ENCODE measurements at places on chromosomes 12 and 14.

DNA sequence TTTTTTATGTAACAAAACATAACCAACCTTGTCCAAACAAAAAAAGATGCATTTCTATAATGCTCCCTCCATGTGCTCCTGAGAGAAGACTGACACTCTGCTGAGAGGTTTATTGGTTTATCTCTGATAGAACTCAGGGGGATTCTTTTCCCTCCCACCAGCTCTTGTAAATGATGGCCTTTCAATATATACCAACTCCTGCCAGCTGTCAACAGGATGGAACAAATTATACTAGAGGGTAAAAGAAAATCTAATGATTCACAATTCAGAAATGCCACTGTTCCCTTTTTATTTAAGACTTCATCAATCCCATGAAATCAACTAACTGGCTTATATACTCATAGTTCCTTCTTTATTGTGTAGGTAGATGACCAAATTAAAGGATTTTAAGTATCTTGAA, 25.4 kb downstream of the PSMC1 start:
- DNase-seq = no peak

GRCh38 chr14:51596488-51597117, 55.1 kb upstream of the FRMD6 start:
- no peak for DNase-seq

GRCh38 chr12:913919-914698, 35.4 kb downstream of the RAD52 start:
- peak; percentile 14 for DNase-seq

- no peak for DNase-seq
Measured at GRCh38 chr14:28758885-28759652, 7.5 kb upstream of the FOXG1 start.

GRCh38 chr12:22413592-22413991, 79.1 kb upstream of the ST8SIA1 start:
- DNase-seq = no peak

DNA sequence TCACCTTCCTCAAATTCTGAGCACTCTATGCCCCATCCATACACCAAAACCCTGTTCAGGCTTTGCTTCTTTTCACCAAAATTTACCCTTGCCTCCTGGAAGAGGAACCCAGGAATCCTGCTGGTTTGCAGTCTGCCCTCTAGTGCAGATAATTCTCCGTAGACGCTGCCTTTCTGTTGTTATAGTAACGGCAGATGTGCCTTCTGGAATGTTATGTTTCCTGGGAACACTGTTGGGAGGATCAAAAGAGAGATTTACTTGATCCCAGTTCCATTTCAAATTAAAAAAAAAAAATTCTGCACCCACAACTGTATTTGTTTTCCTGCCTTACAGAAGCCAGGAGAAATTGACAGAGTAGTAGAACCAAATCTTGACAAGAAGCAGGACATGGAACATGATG, 104.2 kb upstream of the RMST start:
- DNase-seq = no peak

GRCh38 chr14:24353559-24354481, 14.0 kb upstream of the RIPK3 start:
- peak; percentile 68 for DNase-seq

GRCh38 chr14:22939684-22940083, 10.5 kb upstream of the PRMT5 start:
- no peak for DNase-seq

- DNase-seq = no peak
Measured at GRCh38 chr12:106759526-106760183, 14.8 kb upstream of the RIC8B start.

- no peak for DNase-seq
Measured at GRCh38 chr12:109476807-109477184, 304 bp downstream of the KCTD10 start.

- DNase-seq = peak; percentile 58
Measured at GRCh38 chr14:104137297-104138097, 890 bp upstream of the KIF26A start.

DNA sequence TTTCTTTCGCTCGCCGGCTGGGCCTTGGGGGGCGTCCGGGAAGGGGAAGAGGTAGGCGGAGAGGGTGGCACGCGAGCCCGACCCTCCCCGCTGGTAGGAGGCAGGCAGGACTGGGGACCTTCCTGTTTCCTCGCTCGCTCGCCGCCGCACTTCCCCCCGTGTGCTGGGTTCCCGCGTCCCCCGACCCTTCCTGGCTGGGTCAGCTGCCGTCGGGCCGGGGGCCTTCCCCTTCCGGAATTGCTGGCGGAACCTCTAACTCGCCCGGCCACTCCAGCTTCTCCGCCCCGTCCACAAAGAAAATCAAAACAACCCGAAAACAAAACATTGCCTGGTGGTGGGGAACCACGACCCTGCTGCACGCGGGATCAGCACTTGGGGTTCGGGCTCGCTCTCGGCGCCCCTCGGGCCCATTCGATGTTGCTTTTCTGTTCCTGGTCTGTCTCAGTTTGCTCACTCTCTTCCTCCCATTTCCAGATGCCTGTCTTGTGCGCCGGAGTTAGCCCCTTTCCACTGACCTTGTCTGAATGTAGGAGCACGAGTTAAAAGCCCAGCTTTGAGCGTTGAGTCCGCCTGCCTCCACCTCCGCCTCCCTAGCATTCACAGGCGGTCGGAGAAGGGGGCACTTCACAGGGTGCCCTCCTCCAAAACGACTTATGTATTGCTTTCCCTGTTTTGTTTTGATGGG, 581 bp downstream of the PAPOLA start:
- DNase-seq = peak; percentile 55

DNA sequence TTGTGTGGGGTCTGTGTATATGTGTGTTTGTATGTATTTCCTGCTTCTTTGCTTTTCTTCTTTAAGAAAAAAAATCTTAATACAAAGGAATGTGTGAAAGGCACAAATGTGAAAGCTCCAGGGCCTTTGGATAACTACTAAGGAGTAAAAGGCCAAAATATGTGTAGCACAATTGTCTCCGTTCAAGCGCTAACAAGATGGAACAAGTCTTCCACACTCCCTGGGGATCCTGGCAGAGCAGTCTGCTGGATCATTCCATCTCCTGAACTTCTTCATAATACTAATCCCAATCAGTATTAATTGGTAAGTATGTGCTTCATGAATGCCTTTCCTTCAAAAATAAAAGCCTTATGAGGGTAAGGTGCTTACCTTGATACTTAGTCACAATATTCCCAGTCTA, 462.5 kb upstream of the TBX3 start:
- no peak for DNase-seq

- no peak for DNase-seq
Measured at GRCh38 chr12:95259368-95259767, 41.8 kb downstream of the VEZT start.

DNA sequence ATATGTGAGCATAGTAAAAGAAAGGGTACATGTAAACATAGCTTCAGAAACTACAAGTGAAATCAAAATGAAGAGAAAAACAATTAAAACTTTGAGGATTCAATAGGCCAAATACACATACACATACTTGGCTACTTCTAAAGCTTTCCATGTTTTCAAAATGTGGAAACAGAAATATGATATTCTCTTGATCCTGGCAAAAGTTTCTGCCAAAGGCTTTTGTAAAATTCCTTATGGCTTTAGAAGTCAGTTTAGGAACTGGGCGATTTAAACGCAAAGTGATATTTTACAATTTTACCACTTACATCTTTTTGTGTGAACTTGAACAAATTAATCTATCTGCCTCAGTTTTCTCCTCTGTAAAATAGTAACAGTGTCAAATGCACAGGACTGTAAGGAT, 756.4 kb downstream of the C12orf50 start:
- no peak for DNase-seq

DNA sequence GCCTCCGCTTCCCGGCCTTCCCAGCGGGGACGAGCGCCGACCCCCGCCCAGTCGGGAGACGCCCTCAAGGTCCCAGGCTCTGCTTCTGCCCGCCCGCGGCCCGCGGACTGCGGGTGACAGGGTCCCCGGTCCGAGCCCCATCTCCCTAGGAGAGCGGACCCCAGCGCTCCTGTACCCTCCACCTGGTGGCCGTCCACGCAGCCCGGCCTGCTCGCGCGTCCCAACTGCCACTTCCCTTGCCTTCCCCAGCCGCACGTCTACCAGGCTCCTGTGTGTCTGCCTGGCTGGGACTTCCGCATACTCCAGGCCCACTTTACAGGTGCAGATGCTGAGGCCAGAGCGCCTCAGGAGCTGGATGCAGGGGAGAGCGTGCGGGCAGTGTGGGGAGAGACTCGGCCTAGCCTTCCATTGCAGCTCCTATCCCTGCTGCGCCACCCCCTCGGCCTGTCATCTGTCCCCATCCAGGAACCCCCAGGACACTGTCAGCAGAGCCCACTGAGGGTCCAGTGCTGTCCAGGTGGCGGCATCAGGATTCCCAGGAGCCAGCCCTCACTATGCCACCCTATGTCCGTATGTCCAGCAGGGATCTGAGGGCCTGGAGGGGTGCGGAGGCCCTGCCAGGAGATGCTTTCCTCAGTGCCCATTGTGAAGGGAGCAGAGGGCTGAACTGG, 8.0 kb upstream of the ANKRD9 start:
- DNase-seq = no peak

GRCh38 chr12:28424965-28425364, 234.7 kb downstream of the CCDC91 start:
- no peak for DNase-seq

GRCh38 chr12:76444408-76444984, 96.3 kb upstream of the BBS10 start:
- DNase-seq = no peak

DNA sequence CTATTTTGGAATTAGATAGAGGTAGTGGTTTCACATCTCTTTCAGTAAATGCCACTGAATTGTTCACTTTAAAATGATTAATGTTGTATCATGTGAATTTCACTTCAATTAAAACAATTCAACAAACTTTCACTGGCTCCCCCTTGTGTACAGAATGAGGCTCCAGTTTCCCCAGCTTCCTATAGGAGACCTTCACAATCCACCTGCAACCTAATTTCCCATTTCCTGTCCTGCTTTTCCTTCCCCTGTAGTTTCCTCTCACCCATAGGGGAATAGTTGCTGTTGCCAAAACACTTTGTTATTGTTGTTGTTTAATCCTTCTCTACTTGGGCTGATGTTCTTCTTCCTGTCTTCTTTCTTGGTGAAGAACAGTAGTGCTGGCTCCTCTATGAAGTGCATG, 59.8 kb downstream of the NPAS3 start:
- DNase-seq = no peak

- DNase-seq = no peak
Measured at GRCh38 chr12:96502949-96503532, 13.7 kb downstream of the CFAP54 start.

DNA sequence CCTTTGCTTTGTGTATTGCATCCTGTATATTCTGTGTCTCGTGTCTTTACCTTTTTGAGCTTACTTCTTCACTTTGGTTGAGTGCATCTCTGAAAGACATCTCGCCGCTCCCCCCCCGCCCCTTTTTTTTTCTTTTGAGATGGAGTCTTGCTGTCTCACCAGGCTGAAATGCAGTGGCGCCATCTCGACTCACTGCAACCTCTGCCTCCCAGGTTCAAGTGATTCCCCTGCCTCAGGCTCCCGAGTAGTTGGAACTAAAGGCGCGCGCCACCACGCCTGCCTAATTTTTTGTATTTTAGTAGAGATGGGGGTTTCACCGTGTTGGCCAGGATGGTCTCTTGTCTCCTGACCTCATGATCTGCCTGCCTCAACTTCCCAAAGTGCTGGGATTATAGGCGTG, 49.9 kb downstream of the DIP2B start:
- no peak for DNase-seq

GRCh38 chr12:54411391-54412241, 7.5 kb downstream of the ITGA5 start:
- DNase-seq = peak; percentile 99

- DNase-seq = no peak
Measured at GRCh38 chr14:89933002-89933401, 21.5 kb downstream of the EFCAB11 start.

GRCh38 chr14:38799671-38800070, 303.4 kb downstream of the SEC23A start:
- no peak for DNase-seq

DNA sequence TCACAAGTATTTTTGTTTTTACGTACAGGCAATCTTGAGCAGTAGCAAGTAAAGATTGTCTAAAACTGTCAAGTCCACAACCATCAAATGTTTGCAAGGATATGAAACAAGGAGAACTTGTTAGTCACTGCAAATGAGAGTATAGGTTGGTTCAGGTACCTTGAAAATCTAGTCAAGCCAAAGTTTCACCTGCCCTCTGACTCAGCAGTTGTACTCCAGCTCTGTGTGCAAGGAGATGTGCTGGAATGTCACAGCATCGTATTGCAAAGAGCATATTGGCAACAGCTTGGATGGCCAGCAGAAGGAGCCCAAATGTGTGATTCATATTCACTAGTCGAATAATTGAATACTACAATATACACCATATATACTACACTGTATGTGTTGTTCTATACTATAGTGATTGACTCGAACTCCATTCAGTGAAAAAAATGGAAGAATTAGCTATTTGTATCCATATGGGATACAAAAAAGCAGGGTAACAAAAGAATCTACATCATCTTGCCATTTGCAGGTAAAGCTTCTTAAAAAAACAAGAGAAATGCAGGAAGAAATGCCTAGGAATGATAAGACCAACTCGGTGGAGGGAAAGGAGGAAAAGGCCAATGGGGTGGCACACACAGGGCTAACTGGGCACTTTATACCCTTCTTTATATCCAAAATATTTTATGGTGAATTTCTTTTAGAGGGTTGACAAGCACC, 44.0 kb downstream of the EID3 start:
- no peak for DNase-seq

- no peak for DNase-seq
Measured at GRCh38 chr12:64053117-64053516, 169.0 kb downstream of the KICS2 start.

Measured in inflammatory macrophage treated with lipopolysaccharide for 4 hours (primary cell).